ENCODE measurements at places on chromosomes 12 and 14. TPM values are rescaled to one million over a fixed set of nuclear protein-coding genes. Genes with fewer than 3 reads are reported as not detected.

- no peak for DNase-seq
Measured at GRCh38 chr12:28876196-28876798, 272.8 kb upstream of the FAR2 start.

- DNase-seq, result no peak
Measured at GRCh38 chr14:76753541-76754198, 7.6 kb upstream of the VASH1 start.

GRCh38 chr14:80699861-80700260, 241.7 kb downstream of the CEP128 start:
- DNase-seq, result no peak

DNA sequence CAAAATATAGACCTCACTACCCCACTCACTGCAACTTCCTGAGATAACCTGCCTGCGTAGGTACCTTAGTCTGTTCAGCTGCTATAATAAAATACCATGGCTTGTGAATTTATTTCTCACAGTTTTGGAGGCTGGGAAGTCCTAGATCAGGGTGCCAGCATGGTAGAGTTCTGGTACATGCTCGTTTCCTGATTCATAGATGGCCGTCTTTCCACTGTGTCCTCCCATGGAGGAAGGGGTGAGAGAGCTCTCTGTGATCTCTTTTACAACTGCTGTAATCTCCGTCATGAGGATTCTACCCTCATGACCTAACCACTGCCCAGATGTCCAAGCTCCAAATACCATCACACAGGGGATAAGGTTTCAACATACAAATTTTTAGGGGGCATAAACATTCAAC, 49.7 kb downstream of the KCNA1 start:
- DNase-seq, result no peak

DNA sequence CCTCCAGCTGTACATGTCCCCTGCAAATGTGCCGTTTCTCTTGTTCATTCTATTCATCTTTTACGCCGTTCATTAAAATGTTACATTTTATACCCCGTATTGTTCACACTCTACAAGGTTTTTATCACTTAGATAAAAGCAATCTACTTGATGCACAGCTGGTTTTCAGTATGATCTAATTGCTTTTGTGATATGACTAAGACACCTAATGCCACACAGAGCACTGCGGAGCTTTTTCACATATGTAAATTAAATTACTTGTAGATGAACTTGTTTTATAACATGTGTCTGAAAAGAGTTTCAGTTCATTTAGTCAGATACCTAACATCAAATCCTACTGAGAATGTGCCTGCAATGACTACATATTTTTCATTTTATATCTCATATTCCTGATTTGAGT, 40.9 kb upstream of the RERGL start:
- no peak for DNase-seq

DNA sequence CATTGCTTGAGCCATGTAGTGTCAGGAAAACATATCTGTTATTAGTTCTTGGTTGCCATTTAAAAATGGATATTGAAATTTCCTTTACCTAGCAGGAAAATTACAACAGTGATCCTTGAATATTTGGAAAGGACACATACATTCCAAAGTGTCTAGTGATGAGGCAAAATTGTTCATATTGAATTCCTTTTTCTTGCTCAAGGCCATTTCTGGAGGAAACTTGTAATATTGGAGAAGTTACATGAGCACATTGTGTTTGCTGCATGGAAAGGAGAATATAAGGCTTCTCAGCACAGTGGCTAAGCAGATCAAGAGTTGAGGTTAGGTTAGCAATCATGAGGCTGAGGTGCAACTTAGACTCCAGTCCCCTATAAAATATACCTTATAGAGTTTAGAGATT, 121.9 kb downstream of the PDE3A start:
- no peak for DNase-seq

DNA sequence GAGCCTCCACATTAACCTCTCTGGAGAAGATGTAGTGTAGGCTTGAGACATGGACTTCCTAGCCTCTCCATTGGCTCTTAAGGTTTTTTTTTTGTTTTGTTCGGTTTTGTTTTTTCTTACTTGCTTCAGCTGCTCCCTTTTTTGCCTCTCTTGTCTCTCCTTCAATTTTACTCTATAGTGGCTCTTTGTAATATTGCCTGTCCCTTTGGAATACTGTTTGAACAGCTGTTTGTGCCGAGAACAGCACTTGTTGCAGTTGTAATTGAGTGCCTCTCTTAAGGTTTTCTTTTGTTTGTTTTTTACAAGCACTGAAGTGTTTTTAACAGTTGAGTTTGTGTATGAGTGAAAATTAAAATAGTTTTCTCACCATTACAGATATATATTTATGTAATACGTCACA, 567.7 kb downstream of the LRFN5 start:
- no peak for DNase-seq

DNA sequence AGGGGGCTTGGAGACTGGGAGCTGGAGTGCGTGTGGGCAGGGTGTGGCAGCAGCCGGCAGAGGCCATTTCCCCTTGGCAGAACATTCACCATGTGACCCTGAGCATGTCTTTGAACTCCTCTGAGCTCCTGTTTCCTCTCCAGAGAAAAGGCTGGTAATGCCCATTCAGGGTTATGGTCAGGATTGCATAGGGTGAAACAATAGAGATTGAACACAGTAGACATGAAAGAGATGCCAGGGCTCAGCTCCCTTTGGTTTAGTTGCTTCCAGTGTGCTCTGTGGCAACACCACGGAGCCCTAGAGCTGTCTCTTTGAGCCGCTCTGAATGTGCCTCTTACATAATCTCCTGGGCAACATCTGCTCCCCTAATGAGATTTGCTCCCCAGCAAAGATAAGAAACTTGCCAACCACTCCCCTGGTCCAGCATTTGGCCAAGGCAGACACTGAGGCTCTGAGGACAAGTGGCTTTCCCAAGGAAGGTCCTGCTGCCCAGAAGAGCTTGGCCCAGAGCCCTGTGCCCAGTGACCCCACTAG, 4.6 kb downstream of the IFI27 start:
- no peak for DNase-seq

DNA sequence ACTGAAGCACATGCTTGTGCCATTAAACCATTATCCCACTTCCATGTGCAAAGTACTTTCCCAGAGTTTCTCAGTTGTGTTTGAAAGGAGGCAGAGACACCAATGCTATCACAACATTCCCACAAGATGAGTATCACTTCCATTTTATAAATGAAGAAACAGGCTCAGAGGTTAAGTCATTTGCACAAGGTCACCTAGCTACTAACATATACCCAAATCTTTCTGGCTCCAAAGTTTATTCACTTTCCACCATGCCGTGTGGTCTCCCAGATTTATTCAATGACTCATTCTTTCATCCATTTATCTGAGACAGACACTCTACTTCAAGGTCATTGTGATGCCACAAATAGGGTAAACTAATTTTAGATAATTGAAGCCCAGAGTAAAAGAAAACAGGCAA, 9.4 kb downstream of the ART4 start:
- no peak for DNase-seq

- DNase-seq, result no peak
Measured at GRCh38 chr14:59277659-59278058, 89.2 kb downstream of the DAAM1 start.

- no peak for DNase-seq
Measured at GRCh38 chr14:101903111-101903561, 61.2 kb upstream of the DYNC1H1 start.

DNA sequence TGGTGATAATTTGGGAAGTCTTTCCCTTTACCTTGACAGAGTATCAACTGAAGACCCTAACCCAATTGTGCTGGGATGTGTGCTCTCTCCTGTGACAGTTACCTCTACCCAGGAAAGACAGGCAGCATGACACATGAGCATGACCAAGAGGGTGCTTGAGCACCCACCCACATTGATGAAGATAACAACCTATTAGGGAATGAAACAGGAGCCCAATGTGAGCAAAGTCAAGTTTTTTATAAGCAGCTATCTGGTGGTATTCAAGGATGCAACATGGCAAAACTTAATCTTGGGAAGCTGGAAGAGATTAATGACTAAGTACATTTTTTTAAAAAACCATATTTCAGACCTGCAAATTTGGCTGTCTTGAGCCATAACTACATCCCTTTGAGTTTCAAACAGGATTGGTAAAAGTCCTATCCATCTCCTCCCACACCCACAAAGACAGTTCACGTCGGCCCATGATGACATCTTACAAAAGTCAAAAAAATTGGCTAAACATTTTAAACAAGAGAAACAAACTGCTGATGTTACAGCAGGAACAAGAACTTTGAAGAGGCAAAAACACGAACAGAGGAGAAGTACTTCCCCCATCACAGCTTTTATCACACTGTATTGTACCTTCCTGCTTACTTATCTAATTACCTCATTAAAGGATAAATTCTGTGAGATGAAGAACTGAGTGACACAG, 60.3 kb downstream of the MED13L start:
- no peak for DNase-seq

DNA sequence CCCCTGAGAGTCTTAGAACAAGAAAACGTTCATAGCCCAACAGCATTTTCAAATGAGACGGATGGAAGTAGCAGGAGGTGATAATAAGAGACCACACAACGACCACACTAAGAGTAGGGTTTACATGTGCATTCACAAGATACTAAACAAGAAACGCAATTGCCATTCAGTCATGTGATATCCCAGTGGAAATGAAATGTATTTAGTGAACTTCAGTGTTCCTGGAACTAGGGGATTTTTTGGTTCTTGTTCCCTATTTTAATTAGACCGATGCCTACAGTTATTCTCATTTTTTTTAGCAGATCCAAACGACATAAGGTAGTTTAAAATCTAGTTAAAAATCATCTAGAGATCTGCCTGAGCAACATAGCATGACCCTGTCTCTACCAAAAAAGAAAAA, 150.0 kb downstream of the GPR65 start:
- no peak for DNase-seq

GRCh38 chr12:15194456-15195368, 26.5 kb downstream of the RERG start:
- DNase-seq, result no peak

- DNase-seq, result no peak
Measured at GRCh38 chr12:19539836-19540235, 100.5 kb downstream of the AEBP2 start.

- no peak for DNase-seq
Measured at GRCh38 chr14:98766818-98767217, 505.2 kb downstream of the BCL11B start.

DNA sequence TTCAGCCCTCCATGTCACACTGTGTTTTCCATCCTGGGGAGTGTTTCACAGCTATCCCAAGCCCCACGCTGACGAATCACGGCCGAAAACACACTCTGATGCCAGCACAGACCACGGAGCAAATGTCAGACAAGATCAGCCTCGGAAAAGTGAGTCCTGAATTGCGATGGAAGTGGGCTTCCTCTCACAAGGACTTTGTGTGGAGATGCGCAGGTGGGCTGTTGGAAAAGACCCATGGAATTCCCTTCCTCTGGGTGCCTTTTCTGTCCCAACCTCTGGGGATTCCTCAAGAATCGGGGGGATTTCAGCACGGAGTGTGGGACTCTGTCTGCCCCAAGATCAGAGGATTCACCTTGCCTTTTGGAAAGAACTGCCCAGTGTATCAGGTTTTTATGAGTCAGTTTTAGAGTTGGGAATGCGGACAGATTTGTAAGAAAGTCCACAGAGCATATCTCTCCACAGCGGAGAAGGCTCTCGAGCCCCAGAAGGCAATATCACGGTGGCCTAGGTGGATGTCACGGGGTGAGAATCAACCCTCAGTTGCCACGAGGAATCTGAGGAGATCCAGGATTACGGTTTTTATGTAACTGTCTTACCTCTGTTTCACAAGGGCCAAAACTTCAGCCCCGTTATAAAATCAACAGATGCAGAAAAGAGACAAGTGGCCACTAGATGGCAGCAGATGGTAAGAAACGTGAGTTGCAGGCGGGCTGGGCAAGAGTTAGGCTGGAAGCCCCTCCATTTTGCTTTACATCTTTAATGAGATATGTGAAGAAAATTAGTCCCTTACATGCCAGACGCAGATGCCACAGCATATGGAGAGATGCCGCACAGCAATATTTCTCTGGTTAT, 201.9 kb downstream of the DAD1 start:
- DNase-seq, result no peak

DNA sequence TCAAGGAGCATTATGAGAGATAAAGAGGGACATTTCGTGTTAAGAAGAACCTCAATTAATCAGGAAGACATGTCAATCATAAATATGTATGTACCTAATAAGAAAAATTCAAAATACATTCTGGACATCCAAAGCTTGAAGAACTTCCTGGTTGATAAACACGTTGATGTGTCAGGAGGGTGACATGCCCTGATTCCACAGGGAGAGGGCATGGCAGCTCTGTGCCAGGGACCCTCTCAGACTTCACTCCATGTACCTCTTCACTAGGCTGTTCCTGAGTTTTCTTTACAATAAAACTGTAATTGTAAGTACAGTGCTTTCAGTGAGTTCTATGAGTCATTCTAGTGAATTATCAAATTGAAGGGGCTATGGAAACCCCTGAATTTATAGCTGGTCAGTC, 163.5 kb downstream of the CFAP54 start:
- no peak for DNase-seq

GRCh38 chr14:74510223-74510931, 16.8 kb downstream of the ISCA2 start:
- no peak for DNase-seq

DNA sequence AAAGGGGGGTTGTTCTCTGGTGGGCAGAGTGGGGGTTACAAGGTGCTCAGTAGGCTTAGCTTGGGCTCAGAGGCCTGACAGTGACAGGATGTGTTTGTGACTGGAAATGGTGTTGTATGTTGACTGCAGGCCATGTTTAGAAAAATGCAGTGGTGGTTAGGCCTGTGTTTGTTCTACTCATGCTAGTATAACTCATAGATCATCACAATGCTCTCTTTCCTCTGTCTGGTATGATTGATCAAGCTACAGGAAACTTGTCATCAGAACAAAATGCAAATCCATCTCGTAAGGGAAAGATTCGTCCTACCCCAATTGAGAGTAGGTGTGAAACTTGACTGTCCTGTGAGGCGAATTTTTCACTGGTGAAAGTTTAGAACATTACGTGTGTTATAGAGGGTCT, 11.8 kb downstream of the TPH2 start:
- no peak for DNase-seq

DNA sequence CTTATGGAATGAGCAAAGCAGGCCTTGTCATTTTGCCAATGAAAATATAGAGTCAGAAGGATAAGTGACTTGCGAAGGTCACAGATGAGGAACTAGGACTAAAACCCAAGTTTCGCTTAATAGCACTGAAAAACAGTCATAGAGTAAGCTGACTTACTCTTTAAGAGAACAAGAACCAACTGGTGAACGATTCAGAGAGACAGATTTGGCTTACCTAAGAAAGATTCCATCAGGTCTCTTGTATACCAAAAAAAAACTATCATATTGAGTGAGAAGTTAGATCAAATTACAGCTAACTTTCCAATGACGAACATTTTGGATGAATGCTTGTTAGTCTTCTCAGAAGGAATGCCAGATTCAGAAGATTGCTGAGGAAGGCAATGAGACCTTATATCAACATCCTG, 74.2 kb downstream of the ZFC3H1 start:
- DNase-seq, result no peak

The CDK4 gene
- 88.6 TPM for total RNA-seq

The CLEC14A gene
- total RNA-seq, result not detected

The CIROP gene
- total RNA-seq, result not detected

The SDSL gene
- total RNA-seq, result not detected

The MIPOL1 gene
- 0.18 TPM for total RNA-seq

The TMEM233 gene
- not detected for total RNA-seq

The USP15 gene
- 134 TPM for total RNA-seq

The DBX2 gene
- not detected for total RNA-seq

The AQP5 gene
- total RNA-seq, result not detected

The SLC17A8 gene
- total RNA-seq, result not detected

The AKAP6 gene
- 1.1 TPM for total RNA-seq
